ENCODE measurements at places on chromosomes 11 and 22.

- no peak for DNase-seq
Observed at GRCh38 chr11:3623767-3624458, 17.9 kb downstream of the ART5 start.

GRCh38 chr11:62489204-62489603 is 57.4 kb downstream of the AHNAK start:
- no peak for DNase-seq

- DNase-seq: no peak
Observed at GRCh38 chr11:17930544-17931125, 82.2 kb downstream of the SERGEF start.

DNA sequence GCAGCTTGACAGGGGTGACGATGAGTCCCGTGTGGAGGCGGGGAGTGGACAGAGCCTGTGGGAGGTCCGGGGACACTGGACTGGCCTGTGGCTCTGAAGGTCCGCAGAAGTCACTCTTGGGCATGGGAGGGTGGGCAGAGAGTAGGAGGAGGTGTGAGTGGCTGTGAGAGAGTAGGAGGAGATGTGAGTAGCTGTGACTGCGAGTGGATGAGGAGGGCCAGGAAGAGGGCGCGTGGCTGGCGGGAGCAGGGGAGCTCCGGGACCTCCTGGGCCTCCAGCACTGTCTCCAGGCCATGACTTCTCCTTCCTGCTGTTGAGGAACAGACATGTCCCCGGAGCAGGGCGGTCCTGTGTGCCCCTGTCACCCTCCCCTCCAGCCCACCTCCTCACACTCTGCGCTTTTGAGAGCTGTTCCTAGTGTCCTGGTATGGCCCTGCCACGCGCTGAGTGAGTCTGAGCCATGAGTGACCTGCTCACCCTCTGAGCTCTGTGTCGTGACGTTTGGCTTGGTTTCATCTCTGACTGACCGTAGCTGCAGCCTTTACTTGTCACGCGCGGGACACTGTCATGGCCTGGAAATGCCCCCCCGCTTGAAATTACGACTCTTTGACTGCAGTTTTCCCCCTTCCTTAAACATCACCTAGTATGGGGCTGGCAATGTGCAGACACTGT is 391.5 kb downstream of the TBC1D22A start:
- DNase-seq: no peak

DNA sequence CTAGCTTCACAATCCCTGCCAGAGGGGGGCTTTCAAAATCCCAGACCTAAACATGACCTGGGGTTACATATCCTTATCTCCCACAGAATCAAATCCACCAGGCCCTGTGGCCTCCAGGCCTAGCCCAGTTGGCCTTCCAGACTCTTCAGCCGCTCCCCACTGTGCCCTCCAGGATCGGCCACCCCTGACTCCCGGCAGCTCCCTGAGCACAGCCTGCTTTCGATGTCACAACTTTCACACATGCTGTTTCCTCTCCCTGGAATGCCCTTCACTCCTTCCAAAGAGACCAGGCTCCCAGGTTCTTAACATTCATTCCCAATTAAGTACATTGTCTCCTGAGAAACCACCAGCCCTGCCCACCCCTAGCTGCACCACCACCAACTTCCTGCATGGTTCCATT is 62.7 kb downstream of the CSNK2A3 start:
- no peak for DNase-seq

DNA sequence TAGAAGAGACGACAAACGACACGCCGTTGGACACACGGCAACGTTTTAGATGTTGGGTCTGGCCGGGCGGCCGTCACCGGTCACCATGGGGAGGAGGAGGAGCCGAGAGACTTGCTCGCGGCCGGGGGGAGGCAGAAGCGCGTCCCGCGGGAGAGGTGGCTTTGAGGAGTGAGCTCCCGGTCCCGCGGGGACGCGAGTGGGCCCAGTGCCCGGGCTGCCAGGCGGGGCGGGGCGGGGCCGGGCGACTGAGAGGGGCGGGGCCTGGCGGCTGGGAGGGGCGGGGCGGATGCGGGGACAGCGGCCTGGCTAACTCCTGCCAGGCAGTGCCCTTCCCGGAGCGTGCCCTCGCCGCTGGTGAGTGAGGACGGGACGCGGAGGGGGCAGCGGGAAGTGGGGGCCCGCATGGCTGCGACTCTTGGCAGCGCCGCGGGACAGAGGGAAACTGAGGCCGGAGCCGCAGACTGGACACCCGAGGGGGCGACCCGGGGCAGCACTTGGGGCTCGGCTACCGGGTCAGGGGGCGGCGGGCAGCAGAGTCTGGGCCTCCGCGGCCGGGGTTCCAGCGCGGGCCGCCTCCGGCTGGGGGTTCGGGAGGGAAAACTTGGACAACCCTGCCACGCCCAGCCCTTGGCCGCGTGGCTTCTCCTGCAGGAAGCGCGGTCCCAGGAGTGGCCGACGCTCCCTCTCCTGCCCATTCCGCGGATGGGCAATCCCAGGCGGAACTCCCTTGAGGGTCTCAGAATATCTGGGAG is at the start of gene TSPO:
Gene TSPO (plus strand): TSS at position 309 of the 752 bp plus-strand sequence. CDS start 7,680 bp downstream, outside the sequence.
- DNase-seq: peak; percentile 53

DNA sequence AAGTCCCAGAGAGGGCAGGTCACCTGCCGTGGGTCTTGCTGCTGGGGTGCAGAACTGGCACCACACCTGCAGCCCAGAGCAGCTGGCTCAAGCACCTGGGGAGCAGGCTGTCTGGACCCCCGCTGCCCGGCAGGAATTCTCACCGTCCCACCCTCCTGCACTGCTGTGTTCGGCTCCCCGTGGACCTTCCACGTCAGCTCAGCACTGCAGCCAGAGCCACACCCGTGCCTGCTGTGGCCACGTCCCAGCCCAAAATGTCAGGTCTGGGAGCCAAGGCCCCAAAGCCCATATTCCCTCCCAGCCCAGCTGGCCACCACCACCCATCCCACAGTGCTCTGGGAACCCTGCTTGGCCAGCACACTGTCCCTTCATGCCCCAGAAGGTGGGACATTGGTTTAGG is 28.0 kb upstream of the MYRF start:
- no peak for DNase-seq

DNA sequence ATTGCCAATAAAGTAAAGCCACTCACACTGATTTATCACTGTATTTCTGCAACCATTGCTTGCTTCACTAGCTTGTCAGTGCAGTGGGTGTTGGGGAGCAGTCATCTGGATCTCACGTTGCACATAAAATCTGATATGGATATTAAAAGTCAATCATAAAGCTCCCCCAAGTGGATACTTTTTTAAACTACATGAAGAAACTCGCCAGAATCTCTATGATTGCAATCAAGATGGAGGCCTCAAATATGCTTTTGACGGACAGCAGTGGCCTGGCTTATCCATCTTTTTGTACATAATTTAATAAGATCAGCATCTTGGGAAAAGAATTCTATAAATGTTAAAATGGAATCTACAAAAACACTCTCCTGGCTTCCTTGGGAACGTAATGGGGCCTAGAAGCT is 137.7 kb downstream of the WT1 start:
- peak; percentile 6 for DNase-seq

DNA sequence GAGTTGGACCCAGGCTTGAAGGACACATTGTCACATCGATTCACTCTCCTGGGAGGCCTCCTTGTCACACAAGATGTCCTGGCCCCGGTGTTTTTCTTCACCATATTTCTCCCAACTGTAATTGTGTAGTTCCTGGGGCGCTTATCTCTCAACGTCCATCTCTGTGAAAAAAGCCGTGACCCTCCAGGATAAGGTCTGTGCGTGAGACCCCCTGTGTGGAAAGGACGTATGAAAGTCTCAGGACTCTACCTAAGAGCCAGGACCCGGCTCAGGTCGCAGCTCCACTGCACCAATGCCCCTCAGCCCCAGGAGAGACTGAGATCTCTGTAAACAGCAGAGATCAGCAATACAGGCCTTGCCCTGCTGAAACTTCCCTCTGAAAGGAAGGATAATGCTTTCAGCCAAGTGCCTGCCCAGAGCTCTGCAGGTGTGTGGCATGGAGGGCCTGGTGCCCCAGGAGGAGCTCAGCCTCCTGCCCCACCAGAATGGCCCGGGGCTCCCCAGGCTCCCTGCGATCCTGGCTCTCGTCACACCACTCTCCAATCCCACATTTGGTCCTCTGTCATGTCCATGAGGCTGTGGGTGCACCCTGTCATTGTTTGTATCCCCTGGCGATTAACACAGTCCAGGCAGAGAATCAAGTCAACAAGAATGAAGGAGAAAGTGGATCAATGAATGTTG is 119.2 kb upstream of the TMEM45B start:
- DNase-seq: no peak

GRCh38 chr11:68137833-68138232 is 16.6 kb upstream of the CHKA start:
- DNase-seq: no peak

- DNase-seq: peak; percentile 58
Observed at GRCh38 chr11:1453611-1454034, 33.0 kb downstream of the MOB2 start.

DNA sequence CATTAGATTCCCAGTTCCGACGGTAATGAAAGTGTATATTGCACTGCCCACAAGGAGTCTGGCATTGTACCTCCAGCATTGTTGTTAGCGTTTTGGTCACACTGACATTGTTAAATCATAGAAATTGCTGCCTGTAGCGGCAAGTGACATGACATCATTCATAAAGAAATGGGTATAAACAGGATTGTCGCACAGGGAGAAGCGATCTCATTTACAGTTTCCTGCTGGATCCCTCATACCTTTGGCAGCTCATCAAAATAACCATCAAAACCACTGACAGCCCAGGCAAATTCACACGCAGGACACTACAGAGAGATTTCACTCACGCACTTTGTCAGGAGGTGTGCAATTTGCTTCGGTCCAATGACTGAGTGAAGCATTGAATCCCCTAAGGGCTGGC is 3.5 kb downstream of the HTR3B start:
- no peak for DNase-seq
